ENCODE measurements at places on chromosomes 11 and 22.

GRCh38 chr22:35910003-35910769 is 118.4 kb downstream of the RBFOX2 start:
- no peak for DNase-seq

- DNase-seq: no peak
Measured at GRCh38 chr11:102464859-102465500, 12.4 kb upstream of the TMEM123 start.

DNA sequence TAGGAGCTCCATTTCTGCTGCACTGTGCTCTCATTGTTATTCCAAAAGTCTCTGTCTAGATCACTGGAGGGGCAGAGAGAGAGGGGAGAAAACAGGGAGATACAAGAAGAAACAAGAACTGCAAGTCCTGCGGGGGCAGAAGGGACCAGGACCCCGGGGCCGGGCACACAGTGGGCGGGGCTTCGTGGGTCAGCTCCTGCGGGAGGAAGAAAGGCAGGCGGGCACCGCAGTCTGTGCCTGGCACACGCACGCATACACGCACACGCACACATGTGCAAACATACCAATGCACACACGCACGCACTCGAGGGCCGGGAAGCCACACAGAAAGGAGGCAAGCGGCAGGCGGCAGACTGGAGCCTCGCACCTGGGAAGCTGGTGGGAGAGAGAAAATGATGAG is 33.6 kb downstream of the SYT7 start:
- DNase-seq: no peak

DNA sequence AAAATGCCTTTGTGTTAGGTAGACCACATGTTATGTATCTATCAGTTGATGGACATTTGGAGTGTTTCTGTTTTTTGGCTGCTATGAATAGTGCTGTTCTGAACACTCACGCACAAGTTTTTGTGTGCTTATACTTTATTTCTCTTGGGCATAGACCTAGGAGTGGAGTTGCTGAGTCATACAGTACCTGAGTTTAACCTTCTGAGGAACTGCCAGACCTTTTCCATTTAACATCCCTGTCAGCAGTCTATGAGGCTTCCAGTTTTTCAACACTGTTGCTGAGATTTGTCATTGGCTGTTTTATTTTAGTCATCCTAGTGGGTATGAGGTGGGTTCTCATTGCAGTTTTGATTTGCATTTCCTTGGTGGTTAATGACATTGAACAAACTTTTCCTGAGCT is 4.4 kb downstream of the CTTN start:
- no peak for DNase-seq

- DNase-seq: no peak
Measured at GRCh38 chr11:45606514-45607281, 58.7 kb downstream of the CHST1 start.

DNA sequence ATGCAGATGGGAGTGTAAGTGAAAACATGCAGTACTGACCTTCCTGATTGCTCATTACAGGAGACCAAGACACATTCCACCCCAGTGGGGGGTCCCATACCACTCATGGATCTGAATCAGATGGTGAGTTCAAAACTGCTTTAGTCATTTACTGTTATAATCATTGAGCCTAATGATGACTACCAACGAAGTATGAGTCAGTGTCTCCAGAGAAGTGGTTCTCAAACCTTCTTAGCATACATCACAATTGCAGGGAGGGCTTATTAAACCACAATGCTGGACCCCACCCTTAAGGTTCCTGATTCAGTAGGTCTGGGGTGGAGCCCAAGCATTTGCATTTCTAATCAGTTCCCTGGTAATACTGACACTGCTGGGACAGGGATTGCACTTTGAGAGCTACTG is 75.8 kb downstream of the CD44 start:
- DNase-seq: no peak

- no peak for DNase-seq
Measured at GRCh38 chr11:9601037-9601875, 27.8 kb downstream of the WEE1 start.

GRCh38 chr22:38305471-38306448 is 11.5 kb downstream of the CSNK1E start:
- DNase-seq: no peak

- DNase-seq: no peak
Measured at GRCh38 chr11:70076461-70076931, 1.6 kb upstream of the ANO1 start.

- DNase-seq: no peak
Measured at GRCh38 chr11:19595499-19595839, 117.2 kb upstream of the NAV2 start.

- DNase-seq: no peak
Measured at GRCh38 chr11:121688055-121688491, 235.3 kb upstream of the SORL1-AS1 start.

DNA sequence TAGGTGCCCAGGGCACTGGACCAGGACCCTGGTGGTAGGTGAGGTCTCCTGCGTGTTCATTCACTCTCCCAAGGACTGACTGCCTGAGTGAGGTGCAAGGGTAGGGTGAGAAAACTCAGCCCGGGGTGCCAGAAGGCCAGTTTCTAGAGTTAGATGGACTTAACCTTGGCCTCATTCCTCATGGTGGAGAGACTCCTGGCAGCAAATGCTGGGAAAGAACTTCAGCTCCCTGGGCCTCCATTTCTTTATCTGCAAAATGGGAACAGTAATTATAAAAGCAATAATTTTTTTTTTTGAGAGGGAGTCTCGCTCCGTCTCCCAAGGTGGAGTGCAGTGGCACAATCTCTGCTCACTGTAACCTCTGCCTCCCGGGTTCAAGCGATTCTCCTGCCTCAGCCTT is 47.7 kb downstream of the TRIOBP start:
- no peak for DNase-seq

GRCh38 chr11:19675397-19675796 is 37.2 kb upstream of the NAV2 start:
- no peak for DNase-seq

GRCh38 chr22:32545801-32546200 is 71.2 kb downstream of the FBXO7 start:
- DNase-seq: no peak

- DNase-seq: no peak
Measured at GRCh38 chr11:83284501-83285150, 1.5 kb downstream of the CCDC90B start.

GRCh38 chr11:37406651-37407050 is 808.6 kb upstream of the RAG2 start:
- no peak for DNase-seq

DNA sequence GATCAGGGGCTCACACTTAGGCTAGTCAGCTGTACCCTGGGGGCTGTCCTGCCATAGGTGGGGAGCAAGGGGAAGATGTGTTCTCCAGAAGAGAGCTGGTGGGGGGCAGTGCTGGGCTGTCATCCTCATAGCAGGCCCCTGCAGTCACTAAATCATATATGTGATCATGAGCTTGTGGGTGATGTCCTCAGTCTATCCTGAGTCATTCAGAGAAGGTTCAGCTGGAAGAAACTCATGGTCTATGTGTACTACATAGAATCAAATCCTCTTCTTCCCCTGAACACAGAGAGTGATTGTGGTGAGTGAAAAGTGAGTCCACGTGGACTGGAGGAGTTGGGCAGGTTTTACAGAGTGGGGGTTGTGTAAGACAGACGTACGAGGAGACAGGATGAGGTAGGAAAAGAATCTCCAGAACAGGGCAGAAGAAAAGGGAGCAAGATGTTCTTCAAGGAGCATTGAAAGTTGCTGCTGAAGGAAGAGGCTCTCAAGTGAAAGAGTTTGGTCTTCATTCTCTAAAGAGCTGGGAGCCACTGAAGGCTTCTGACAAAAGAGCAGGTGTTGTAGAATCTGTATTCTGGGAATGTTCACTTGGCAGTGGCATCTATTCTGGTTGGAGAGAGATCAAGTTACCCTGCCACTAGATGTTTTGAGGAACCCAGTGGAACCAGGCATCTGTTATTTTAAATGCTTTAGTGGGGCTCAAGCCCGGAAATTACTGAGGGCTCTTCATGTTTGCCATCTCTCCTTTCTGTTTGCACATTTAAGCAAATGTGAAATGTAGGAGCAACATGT is 68.9 kb downstream of the C22orf31 start:
- no peak for DNase-seq

DNA sequence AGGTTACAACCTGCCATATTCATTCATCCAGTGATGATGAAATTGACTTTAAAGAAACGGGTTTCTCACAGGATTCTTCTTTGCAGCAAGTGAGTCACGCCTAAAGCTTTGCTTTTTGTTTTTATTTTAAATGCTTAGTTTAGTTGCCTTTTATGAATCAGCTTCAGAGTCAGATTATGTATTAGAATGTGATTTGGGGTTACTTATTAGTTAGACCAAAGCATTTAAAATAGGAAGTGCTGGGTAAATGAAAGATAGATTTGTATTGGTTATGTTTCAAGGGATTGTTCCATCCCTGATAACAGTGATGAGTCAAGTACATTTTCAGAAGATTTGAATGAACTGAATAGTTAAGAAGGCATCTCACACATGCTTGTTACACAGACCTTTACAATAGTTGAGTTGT is 101.3 kb upstream of the GAL start:
- DNase-seq: no peak

DNA sequence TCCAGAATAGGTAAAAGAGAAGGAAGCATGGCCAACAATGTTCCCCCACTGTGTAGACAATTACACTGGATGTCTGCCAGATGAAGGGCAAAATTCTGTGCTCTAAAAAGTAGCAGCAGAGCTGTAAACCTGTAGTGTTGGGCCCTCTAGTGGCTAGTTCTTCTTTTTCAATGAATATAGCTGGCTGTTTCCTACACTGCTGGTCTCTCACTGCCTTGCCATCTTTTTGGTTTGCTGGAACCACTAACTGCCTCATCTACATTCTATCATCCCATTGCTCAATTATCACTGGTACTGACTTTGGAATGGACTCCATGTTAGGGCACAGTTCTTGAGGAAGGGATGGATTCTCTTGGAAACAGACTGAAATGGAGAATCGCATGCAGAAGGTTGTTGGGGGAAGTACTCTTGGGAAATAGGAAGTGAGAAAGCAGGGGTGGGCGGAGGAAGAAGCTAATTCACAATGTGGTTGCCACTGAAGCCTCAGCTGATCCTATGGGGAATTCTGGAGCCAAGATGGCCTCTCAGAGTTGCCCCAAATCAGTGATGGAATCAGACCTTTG is 17.9 kb downstream of the KCNE3 start:
- peak; percentile 42 for DNase-seq

- no peak for DNase-seq
Measured at GRCh38 chr22:41932353-41932752, 5.7 kb upstream of the TNFRSF13C start.

DNA sequence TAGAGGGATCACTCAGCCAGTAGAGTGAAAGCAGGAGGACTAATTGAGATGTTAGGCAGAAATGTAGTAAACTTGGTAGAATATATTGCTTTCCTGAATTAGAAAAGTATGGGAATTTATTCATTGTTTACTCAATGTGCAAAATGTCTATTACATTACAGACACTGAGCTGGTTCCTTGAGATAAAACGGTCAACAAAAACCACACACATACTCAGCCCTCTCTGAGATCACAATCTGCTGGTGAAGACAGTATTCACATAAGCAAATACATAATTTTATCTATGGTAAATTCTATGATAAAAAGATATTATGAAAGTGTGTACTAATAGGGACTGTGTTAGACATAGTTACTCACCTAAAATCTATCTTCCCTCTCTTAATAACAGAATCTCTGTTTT is 833.5 kb downstream of the KCNA4 start:
- DNase-seq: no peak

- no peak for DNase-seq
Measured at GRCh38 chr11:45343444-45343843, 57.3 kb upstream of the SYT13 start.

GRCh38 chr11:1458340-1459218 is 28.0 kb downstream of the MOB2 start:
- DNase-seq: no peak

DNA sequence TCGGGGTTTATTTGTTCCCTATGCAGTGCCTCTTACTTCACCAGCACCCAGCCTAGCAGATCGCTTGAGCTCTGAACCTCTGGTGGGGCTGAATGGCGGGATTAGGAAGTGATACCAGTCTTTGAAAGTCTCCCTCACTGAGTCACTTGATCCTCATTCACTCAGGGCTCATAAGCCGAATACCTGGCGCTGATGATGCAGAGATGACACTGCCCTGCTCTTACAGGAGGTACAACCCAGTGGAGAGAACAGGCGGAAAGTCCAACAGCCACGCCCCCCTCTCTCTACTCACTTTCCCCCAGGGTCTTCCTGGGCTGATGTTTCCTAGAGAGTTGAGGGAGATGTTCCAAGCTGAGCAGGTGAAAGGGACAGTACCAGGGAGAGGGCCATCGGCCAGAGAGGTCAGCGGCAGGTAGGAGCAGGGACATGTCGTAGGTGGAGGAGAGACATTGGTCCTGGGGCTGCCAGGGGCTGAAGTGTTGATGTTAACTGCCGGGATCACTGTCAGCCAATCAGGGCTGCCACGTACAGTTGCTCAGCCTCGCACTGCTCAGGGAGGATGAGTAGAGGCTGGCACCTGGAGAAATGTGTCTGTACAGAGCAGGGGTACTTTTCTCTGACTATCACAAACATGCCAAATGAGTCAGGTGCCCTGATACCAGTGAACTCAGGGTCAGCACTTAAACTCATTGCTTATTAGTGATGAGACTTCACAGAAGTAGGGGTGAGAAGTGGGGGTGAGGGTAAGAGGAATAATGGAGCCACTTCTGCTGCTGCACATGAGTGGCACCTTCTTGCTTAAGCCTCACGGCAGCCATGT is 9.9 kb upstream of the APOBEC3A start:
- DNase-seq: no peak

DNA sequence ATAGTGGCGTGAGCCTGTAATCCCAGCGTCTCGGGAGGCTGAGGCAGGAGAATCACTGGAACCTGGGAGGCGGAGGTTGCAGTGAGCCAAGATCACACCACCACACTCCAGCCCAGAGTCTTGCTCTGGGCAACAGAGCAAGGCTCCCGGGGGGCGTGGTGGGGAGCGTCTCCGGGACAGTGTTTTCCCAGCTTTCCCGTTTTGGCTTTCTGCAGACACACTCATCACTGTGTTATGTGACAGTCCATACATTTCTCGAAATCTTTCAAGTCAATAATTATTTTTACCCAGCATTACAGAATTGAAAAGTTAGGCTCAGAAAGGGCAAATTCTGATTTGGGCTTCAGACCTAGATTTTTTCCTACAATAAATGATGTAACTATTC is 31.7 kb downstream of the NEAT1 start:
- no peak for DNase-seq

All from cerebellar nuclear complex (tissue), 1 donor.